Tibial artery (tissue), 4 donors: ENCODE measurements at places on chromosomes 7 and 10.

DNA sequence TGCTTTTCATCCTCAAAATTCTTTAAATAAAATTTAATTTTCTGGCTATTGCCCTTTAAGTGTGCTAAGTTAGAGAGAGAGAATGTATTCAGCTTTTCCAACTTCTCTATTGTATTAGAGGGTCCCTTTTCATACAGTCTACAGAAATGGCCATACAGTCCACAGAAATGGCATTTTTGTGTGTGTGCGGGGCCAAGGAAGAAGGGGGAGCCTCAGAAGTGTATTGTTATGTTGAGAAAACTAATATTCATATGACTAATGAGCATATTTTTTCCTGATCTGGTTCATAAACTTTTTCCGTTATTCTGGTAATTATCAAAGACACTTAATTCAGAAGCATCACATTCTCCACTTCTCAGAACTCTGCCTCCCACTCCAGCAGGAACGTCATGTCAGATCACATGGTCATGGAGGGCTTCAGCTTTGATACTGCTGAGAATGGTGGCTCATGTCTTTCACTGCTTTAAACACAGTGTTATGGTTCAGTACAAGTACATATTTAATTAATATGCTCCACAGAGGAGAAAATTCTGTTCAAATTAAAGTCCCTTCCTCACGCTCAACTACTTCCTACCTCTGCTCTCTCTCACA is 37.1 kb downstream of the ELMO1 start:
- H3K27ac ChIP-seq, result no peak overlapping the region
- no peak for DNase-seq
- H3K4me1 ChIP-seq, result no peaks in the 10 kb centered on the region
- no peaks in the 10 kb centered on the region for H3K27me3 ChIP-seq
- H3K36me3 ChIP-seq, result no peaks in the 10 kb centered on the region

GRCh38 chr10:128612195-128612594 is 486.0 kb upstream of the MKI67 start:
- H3K36me3 ChIP-seq, result no peaks in the 10 kb centered on the region
- no peak for DNase-seq
- H3K27ac ChIP-seq, result no peak overlapping the region

GRCh38 chr7:255721-256361 is 34.1 kb upstream of the FOXL3 start:
- H3K36me3 ChIP-seq, result peaks cover 73% of the 10 kb centered on the region
- no peak for DNase-seq
- no peaks in the 10 kb centered on the region for H3K27me3 ChIP-seq
- no peak overlapping the region for H3K27ac ChIP-seq

- peaks cover 56% of the 10 kb centered on the region for H3K4me1 ChIP-seq
- peaks cover 32% of the 10 kb centered on the region for H3K36me3 ChIP-seq
- no peak overlapping the region for H3K27ac ChIP-seq
- no peak for DNase-seq
Measured at GRCh38 chr10:44970812-44971395, 7.7 kb downstream of the DEPP1 start.

- no peak overlapping the region for H3K4me3 ChIP-seq
- DNase-seq, result no peak
- H3K27me3 ChIP-seq, result no peaks in the 10 kb centered on the region
Measured at GRCh38 chr7:40826411-40827221, 691.8 kb downstream of the SUGCT start.

- no peaks in the 10 kb centered on the region for H3K4me1 ChIP-seq
- H3K27ac ChIP-seq, result no peak overlapping the region
- DNase-seq, result no peak
- peaks cover 4% of the 10 kb centered on the region for H3K27me3 ChIP-seq
Measured at GRCh38 chr7:130153211-130153908, 51.8 kb downstream of the TMEM209 start.

DNA sequence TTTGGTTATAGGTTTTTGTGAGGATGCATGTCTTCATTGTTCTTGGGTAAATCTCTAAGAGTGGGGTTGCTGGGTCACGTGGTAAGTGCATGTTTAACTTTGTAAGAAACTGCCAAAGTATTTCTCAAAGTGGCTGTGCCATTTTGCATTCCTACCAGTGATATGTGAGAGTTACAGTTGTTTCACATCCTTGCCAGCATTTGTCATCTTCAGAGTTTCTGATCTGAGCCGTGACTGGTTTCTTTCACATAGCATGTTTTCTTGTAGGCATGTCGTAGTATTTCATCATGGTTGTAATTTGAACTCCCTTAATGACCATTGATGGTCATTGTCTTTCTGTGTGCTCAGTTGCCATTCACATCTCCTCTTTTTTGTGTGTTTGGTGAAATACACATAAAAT is 286.0 kb downstream of the RNLS start:
- H3K36me3 ChIP-seq, result no peaks in the 10 kb centered on the region
- no peak overlapping the region for H3K27ac ChIP-seq
- H3K27me3 ChIP-seq, result no peaks in the 10 kb centered on the region
- no peak for DNase-seq

DNA sequence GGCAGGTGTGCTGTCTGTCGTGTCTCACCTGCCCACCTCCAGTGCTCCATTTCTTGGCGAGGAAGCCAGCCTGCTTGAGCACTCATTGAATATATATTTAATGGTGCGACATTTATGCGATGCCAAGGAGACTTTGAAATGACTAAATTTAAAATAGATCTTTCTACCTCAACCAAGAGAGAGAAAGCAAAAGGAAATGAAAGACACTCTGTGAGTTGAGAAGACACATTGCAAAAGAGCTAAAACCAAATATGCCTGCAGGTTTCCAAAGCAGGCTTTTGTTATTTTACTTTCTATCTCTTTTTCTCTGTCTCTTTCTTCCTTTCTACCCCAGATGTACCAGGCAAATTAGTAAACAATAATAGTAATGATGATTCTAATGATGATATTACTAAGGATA is 53.6 kb upstream of the AOAH start:
- no peak overlapping the region for H3K4me3 ChIP-seq
- H3K27me3 ChIP-seq, result no peaks in the 10 kb centered on the region
- DNase-seq, result no peak
